ENCODE measurements at places on chromosomes 1 and 21. TPM values are rescaled to one million over a fixed set of nuclear protein-coding genes. Genes with fewer than 3 reads are reported as not detected.
A peak's percentile ranks its signal among the peaks of the same experiment; 100 is the strongest.

GRCh38 chr1:21296509-21297354 lies 6.5 kb upstream of the ECE1 start:
- H3K36me3 ChIP-seq, result peaks cover 6% of the 10 kb centered on the region
- H3K4me1 ChIP-seq, result peaks cover 78% of the 10 kb centered on the region
- DNase-seq, result no peak
- H3K27ac ChIP-seq, result peak overlapping the region; percentile 56
- H3K27me3 ChIP-seq, result no peaks in the 10 kb centered on the region

DNA sequence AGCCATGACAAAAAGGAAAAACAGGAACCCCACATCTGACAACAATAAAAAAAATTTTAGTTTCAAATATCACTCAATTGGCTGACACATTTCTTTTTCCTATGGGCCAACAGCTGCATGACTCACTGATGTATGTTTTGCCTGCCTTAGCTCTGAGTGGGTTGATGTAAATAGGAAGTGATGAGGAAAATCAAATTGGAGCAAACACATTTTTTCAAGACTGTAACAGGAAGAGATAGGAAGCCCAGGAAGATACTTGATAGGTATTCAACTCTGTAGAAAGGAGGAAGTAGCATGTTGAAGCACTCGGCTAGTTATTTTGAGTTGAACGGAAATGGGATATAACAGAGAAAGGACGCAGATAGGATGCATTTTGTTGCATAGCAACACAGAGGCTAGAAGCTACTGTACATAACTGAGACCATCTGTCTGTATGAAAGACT lies 168.0 kb upstream of the NR5A2 start:
- H3K4me1 ChIP-seq, result peaks cover 39% of the 10 kb centered on the region
- no peaks in the 10 kb centered on the region for H3K27me3 ChIP-seq
- H3K4me3 ChIP-seq, result no peak overlapping the region
- peak overlapping the region; percentile 71 for H3K27ac ChIP-seq

- H3K27me3 ChIP-seq, result peaks cover 2% of the 10 kb centered on the region
- DNase-seq, result no peak
- H3K27ac ChIP-seq, result no peak within 1 kb of the TSS
- no peaks in the 10 kb centered on the region for H3K36me3 ChIP-seq
- H3K4me1 ChIP-seq, result peaks cover 16% of the 10 kb centered on the region
- no peak within 1 kb of the TSS for H3K4me3 ChIP-seq
Observed at GRCh38 chr21:46604975-46605766, at the start of gene S100B. Gene S100B (minus strand): TSS chr21:46605082. CDS start chr21:46602415, 2,667 bp downstream.

- peaks cover 3% of the 10 kb centered on the region for H3K36me3 ChIP-seq
- H3K27ac ChIP-seq, result no peak overlapping the region
- no peak overlapping the region for H3K4me3 ChIP-seq
- H3K4me1 ChIP-seq, result peaks cover 4% of the 10 kb centered on the region
- no peaks in the 10 kb centered on the region for H3K27me3 ChIP-seq
Observed at GRCh38 chr1:240171907-240172306, 80.2 kb downstream of the FMN2 start.

- H3K27me3 ChIP-seq, result no peaks in the 10 kb centered on the region
- H3K27ac ChIP-seq, result no peak overlapping the region
- H3K4me3 ChIP-seq, result no peak overlapping the region
- no peak for DNase-seq
Observed at GRCh38 chr1:32208469-32208868, 420 bp upstream of the DCDC2B start.

DNA sequence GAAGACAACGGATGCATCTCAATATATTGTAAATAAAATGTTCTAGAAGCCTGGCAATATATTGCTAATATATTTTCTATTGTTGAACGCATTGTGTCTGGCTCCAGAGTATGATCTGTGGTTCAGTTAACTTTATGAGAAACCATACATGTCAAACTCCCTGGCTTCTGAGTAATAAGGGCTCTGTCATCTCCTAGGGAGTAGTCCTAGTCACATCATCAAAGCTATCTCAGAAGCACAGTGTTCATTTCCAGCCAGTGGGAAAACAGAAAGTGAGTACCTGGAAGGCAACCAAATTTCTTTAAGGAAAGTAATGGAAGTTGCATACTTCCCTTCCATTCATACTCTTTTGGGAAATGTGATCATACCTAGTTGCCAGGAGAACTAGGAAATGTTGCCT lies 27.0 kb upstream of the ST6GALNAC5 start:
- no peak for DNase-seq
- no peak overlapping the region for H3K27ac ChIP-seq
- no peak overlapping the region for H3K4me3 ChIP-seq
- H3K36me3 ChIP-seq, result no peaks in the 10 kb centered on the region
- H3K27me3 ChIP-seq, result no peaks in the 10 kb centered on the region
- no peaks in the 10 kb centered on the region for H3K4me1 ChIP-seq

DNA sequence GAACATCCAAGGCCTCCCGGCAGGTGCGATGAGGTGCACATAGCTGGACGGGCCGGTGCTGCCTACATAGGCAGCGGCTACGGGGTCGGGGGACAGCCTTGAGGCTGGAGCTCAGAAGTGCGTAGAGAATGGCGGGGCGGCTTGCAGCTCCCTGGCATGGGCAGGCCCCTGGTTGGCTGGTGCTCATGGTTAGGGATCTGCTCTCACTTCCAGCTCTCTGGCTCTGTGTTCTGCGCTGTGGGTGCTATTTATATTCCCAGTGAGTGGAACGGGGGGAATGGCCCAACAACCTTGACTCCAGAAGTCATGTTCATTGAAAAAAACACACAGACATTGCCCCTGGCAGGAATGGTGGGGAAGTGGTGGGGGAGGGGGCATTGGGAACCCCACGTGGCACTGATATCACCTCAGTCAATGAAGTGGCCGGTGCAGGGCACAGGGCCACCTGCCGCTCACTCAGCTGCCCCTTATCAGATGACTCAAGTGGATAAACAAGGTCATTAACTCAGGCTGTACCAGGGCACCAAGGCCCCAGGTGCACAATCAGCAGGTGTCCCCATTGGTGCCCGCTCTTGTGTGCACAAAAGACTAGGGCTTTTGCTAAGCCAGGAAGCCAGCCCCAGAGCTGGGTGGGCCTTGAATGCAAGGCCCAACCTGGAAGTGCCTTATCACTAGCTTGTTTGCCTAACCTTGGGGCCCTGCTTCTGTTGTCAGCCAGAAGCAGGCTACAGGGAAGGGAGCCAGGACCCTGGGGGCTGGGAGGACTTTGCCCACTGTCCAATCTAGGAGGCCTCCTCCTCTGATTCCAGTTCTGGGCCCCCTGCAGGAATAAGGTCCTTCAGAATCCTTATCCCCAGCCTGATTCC lies at the start of gene NR0B2:
Gene NR0B2, minus strand, starts transcription at position 222 of the 866 bp plus-strand sequence. Its CDS starts 35 bp downstream, at position 187.
- H3K27me3 ChIP-seq, result peaks cover 3% of the 10 kb centered on the region
- no peaks in the 10 kb centered on the region for H3K36me3 ChIP-seq
- H3K27ac ChIP-seq, result no peak within 1 kb of the TSS
- H3K4me1 ChIP-seq, result no peaks in the 10 kb centered on the region
- H3K4me3 ChIP-seq, result no peak within 1 kb of the TSS

DNA sequence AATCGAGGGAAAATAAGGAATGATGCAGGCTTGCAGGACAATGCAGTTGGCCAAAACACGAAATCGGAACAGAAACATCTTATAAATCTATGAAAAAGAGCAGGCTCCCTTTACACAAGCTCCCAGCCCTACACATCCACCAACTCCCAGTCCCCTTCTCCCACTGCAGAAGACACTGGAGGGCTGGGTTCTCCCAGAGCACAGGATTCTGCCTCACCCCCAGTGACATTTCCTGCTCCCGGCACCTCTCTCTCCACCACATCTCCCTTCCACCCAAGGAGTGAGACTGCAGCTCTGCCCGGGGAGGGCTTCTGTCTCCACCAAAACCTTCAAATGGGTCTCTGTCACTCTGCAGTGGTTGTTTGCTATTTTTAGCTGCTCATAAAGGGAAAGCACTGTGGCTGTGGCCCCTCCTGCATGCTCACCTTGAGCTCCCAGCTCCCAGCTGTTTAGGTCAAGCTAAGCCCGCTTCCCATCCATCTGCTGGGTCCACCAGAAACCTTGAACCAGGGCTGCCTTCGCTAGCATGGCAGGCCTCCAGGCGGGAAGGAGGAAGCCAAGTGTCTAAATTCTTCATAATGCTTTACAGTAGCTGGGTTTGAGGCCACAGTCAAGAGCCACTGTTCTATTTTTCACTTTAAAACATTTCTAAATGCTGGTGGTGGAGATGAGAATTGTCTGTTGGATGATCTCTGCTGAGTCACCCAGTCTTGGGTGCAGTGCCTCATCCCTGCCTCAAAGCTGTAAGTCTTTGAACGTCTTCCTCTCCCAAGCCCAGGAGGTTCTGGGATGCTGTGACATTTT lies 3.3 kb upstream of the C2CD2 start:
- H3K27ac ChIP-seq, result peak overlapping the region; percentile 81
- DNase-seq, result no peak
- H3K27me3 ChIP-seq, result no peaks in the 10 kb centered on the region
- H3K4me3 ChIP-seq, result no peak overlapping the region
- no peaks in the 10 kb centered on the region for H3K36me3 ChIP-seq
- peaks cover 32% of the 10 kb centered on the region for H3K4me1 ChIP-seq

DNA sequence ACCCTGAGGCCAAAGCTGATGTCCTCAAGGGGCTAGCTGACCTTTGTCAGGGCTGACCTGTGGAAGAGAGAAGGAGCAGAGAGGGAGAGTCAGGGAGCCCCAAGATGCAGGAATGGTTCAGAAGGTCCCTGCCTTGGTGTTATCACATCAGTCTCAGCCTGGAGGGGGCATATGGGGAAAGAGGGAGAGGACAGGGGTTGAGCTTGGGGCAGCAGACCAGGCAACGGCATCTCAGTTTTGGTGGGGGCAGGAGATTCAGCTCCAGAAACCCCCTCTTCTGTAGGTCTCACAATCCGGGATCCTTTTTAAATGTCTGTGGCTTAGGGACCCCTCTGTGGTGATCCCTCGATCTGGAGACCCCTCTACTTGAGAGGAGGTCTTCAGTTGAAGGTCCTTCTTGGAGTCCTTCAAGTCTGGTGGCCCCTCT lies 815 bp downstream of the S100A13 start:
- H3K4me1 ChIP-seq, result peaks cover 76% of the 10 kb centered on the region
- H3K27me3 ChIP-seq, result no peaks in the 10 kb centered on the region
- no peak for DNase-seq
- H3K27ac ChIP-seq, result peak overlapping the region; percentile 98
- peak overlapping the region; percentile 87 for H3K4me3 ChIP-seq

GRCh38 chr1:222023025-222023424 lies 281.1 kb upstream of the DUSP10 start:
- H3K4me3 ChIP-seq, result no peak overlapping the region
- peaks cover 25% of the 10 kb centered on the region for H3K27me3 ChIP-seq
- H3K36me3 ChIP-seq, result no peaks in the 10 kb centered on the region
- no peaks in the 10 kb centered on the region for H3K4me1 ChIP-seq

GRCh38 chr1:8911416-8912309 lies 33.2 kb upstream of the ENO1 start:
- H3K27me3 ChIP-seq, result no peaks in the 10 kb centered on the region
- no peaks in the 10 kb centered on the region for H3K36me3 ChIP-seq
- no peak overlapping the region for H3K4me3 ChIP-seq
- no peak for DNase-seq
- peaks cover 32% of the 10 kb centered on the region for H3K4me1 ChIP-seq

GRCh38 chr1:241762713-241763339 lies 85.2 kb upstream of the EXO1 start:
- H3K27ac ChIP-seq, result no peak overlapping the region
- H3K27me3 ChIP-seq, result peaks cover 36% of the 10 kb centered on the region
- no peak overlapping the region for H3K4me3 ChIP-seq
- DNase-seq, result no peak

MNDA gene
- total RNA-seq, result not detected
